ENCODE measurements at places on chromosomes 11 and 22.

GRCh38 chr11:71949034-71949433 lies 20.2 kb downstream of the RNF121 start:
- DNase-seq, result no peak

DNA sequence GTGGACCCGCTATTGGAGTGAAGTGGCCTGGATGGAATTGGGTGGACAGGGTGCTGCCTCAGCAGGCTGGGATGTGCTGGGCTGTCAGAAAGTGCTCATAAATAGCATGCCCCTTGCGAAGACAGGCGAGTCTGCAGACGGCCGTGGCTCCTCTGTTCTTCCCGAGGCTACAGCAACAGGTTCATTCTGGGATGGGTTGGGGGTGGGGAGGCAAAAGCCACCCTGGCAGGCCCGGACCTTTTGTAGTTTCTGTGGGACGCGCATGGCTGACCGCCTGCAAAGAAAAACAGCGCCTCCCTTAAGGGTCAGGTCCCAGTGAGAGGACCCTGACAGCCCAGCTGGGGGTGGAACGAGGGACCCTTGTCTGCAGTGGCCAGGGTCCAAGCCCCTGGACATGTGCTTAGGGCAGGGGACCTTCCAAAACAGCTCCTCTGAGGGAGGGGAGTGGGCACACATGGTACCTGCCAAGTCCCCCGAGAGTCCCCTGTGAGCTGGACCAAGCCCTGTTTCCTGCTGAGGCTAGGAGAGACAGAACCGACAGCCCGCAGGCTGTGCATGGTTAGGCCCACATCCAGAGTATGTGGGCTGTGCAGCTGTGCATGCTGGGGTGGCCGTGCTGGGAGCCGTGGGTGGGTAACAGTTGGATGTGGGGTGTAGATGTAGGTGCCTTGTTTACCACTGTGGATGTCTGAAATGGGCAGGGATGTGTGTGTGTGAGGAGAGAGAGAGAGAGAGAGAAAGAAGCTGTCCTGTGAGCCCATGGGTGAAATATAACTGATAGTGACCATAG lies at the start of gene CRYBB3:
Gene CRYBB3 (plus strand): TSS at position 128 of the 790 bp plus-strand sequence. CDS start 1,539 bp downstream, outside the sequence.
- DNase-seq, result no peak

DNA sequence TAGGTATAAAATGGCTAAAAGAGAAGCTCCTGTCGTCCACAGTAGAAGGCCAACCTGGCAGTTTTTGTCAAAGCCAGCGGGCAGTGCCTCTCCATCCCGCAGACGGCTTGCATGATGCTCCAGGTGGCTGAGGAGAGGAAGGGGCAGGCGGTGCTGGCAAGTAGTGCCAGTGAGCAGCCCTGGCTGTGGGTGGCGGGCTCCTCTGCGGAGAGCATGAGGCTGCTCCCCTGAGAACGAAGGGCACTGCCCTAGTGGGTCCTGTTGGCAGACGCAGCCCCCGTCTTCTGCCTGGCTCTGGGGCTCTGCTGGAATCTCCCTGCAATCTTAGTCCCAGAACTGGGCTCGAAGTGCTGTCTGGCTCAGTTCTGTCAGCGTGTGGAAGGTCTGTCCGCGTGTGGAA lies 50.9 kb downstream of the SBF1 start:
- no peak for DNase-seq

DNA sequence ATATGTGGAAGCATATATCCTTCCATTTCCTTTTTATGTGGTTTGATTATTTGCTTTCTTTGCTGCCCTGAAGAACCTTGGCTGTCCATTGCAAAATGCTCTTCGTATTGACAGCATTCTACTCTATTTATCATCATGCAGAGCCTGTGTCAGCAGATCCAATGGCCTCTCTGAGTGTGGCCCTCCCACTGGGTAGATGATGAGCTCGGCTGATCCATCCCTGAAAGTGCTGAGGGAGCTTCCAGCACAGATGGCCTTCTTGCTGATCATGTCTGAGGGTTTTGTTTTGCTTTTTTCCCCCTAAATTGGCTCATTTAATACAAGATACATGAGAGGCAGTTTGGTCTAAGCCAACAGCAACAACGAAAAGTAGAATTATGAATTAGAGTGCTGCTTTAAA lies 181.0 kb downstream of the GRIA4 start:
- no peak for DNase-seq

DNA sequence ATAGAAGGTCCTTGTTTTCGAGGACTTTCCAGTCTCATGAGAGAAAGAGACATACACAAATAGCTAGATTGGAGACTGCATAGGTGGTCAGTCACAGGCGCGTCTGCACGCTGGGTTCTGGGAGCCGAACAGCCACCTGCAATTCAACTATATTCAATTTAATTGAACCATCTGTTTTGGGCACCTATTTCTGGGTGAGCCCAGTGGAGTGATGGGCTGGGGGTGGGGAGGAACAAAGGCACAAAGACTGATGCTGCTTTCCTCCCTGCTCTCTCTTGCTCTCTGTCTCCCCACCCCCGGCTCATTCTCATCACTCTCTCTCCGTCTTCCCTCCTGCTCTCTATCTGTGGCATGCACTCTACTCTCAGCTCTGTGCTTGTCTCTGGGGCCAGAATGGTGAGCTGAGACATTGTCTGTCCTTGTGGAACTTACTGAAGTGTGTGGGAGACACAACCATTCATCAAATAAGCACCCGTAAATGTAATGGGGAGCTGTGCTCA lies 48.1 kb upstream of the B3GAT1 start:
- DNase-seq, result no peak

GRCh38 chr11:105665281-105665680 lies 55.4 kb downstream of the GRIA4 start:
- no peak for DNase-seq

DNA sequence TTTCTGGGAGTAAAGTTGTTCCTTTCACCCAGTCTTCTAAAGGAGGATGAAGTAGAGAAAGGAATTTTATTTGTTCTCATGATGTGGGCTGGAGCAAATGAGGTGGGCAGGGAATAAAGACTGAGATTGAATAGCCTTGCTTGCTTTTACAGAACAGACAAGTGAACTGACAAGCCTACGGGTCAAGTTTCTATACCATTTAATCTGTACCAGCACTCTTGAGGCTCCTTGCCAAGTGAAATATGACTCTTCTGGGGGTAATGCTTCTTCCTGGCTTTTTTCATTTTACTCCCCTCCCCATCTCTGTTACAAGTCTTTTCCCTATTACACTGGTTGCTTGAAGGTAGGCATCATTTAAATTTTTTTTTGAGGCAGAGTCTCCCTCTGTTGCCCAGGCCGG lies 54.8 kb downstream of the CSTPP1 start:
- no peak for DNase-seq

- DNase-seq, result no peak
Measured at GRCh38 chr11:113926273-113927197, 21.9 kb downstream of the HTR3B start.

- DNase-seq, result no peak
Measured at GRCh38 chr22:48757985-48758561, 1069.6 kb downstream of the BRD1 start.

- DNase-seq, result no peak
Measured at GRCh38 chr11:45688472-45689033, 23.1 kb upstream of the CHST1 start.

GRCh38 chr11:97461934-97462333 lies 1072.1 kb downstream of the JRKL start:
- no peak for DNase-seq

DNA sequence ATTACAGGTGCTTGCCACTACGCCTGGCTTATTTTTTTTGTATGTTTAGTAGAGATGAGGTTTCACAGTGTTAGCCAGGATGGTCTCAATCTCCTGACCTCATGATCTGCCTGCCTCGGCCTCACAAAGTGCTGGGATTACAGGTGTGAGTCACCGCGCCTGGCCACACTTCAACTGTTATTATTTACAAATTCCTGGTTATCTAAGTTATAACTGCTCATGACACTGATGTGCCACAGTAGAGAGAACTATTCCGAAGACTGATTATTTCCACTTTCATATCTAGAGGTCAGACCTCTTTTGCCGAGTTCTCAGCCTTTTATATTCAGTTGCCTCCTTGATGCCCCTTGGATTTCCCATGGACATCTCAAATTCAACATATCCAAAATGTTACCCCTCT lies 3.9 kb upstream of the NUP160 start:
- DNase-seq, result no peak

DNA sequence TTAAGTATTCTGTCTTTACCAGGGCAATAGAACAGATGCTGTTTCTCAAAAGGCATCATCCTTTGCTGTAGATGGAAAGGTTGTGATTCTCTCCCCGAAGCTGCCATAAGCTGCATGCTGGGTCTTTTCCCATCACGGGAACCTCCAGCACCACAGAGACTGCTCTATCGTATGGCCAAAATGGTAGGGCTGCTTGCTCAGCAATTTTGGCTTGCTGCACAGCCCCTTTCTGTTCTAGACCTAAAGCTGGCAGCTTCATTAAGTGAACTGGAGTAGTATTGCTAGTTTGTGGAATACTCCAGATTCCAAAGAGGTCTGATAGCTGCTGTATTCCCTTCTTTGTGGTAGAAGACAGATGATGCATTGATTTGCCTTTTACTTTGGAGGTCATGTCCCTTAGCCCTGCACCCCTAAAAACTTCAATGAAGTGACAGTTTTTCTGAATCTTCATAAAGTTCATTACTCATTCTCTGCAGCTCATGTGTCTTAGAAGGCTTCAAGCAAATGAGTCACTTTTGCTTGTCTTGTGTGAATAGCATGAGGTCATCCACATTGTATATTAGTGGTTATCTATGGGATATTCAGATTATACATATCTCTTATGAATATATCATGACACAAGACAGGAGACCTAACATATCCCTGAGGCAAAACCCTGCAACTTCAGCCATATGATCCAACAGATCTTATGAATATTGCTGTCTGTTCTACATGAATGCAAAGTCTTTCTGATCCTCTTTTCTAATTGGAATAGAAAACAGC lies 245.3 kb downstream of the FAM76B start:
- DNase-seq, result no peak

DNA sequence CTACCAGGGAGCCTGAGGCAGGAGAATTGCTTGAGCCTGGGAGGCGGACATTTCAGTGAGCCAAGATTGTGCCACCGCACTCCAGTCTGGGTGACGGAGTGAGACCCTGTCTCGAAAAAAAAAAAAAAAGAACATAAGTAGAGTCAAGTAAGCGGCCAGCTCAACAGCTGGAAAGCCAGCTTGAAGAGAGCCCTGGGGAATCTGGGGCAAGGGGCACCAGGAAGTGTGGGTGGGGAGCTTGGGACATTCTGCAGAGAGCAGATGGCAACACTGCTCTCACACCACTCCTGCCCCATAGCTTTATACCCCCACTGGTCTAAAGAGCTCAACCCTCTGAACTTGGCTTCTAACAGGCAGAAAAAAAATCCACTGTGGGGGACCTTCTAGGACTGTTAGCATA lies 505.6 kb downstream of the BUD13 start:
- DNase-seq, result no peak

- DNase-seq, result no peak
Measured at GRCh38 chr11:59611570-59612565, 3.7 kb downstream of the OSBP start.

DNA sequence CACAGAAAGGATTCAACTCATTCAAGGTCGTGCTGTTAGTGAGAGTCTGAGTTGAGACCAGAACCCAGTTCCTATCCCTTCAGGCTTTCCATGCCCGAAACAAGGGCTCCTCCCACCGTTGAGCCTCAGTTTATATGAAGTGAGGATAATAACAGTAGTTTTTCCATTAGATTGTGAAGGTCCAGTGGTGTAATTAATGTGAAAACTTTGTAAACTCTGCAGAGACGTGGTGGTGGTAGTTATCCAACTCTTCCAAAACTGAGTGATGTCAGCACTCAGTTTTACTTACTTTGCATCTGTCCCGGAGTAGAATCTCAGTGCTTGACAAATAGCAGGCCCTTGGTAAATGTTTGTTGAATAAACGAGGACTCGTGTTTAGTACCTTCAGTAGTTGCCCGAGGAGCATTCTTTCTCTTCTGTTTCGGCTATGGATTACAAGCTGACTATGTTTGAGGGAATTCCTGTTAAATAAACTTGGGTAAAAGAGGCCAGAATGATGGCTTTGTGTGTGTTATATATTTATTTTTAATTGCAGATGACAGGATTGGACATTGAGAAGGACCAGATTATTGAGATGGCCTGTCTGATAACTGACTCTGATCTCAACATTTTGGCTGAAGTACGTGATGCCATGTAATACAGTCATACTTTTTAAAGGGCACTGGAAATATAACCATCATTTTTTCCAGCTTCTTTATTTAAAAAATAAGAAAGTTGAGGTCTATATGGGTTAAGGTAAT lies 1.0 kb downstream of the REXO2 start:
- no peak for DNase-seq

- DNase-seq, result no peak
Measured at GRCh38 chr22:21100149-21101032, 54.6 kb downstream of the LRRC74B start.

DNA sequence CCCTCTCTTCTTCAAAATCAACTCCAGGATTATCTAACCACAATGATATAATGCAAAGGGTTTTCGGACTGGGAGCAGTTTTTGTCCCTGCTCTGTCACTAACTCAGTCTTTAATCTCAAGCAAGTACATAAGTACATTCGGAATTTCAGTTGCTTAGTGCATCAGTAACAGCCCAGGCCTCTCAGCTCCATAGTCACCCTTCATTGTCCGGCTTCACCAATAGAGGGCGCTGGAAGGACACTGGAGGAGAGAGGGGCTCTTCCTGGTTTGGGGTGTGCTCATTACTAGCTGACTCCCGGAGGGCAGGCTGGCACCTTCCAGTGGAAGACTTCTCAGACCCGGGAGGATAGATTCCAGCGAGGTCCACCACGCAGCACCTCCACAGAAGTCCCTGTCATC lies 90.4 kb upstream of the PDGFD start:
- DNase-seq, result no peak

- no peak for DNase-seq
Measured at GRCh38 chr11:57131080-57131790, 50.5 kb upstream of the LRRC55 start.

- no peak for DNase-seq
Measured at GRCh38 chr11:35065566-35065965, 73.4 kb upstream of the CD44 start.

DNA sequence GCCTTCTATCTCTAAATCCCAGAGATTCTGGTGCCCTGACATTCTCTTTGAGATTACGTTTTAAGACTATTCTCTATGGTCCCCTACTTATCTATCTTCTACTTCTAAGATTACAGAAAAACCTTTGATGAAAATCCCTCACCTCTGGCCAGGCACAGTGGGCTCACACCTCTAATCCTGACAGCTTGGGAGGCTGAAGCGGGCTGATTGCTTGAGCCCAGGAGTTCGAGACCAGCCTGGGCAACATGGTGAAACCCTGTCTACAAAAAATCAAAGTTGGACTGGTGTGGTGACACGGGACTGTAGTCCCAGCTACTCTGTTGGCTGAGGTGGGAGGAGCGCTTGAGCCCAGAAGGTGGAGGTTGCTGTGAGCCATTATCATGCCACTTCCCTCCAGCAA lies 14.4 kb downstream of the NUP98 start:
- DNase-seq, result no peak

DNA sequence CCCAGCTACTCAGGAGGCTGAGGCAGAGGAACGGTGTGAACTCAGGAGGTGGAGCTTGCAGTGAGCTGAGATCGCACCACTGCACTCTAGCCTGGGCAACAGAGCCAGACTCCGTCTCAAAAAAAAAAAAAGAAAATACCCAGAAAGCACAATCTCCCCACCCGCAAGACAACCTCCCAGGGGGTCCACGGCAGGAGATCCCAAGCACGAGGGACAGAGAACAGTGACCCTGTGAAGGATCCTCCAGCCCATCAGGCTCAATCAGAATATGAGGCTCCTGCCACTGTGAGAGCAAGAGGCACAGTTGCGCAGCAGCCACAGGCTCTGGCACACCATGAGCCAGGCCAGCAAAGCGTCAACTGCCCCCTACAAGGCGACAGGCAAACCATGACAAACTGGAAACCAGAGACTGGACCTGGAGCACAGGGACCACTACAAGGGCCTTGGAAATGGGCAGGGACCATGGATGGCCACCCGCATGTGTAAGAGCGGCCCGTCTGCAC lies 164.8 kb upstream of the GRK3 start:
- DNase-seq, result no peak

All from activated CD8-positive, alpha-beta memory T cell treated with anti-CD3 and anti-CD28 coated beads, Interleukin-2, amount 50 U/mL, for 4 hours (primary cell).